Activated CD4-positive, CD25-positive, alpha-beta regulatory T cell treated with anti-CD3 and anti-CD28 coated beads, Interleukin-2, amount 50 U/mL, for 72 hours (primary cell): ENCODE measurements at places on chromosomes 2 and 18.
A peak's percentile ranks its signal among the peaks of the same experiment; 100 is the strongest.

GRCh38 chr2:130834091-130834930 lies 2.4 kb upstream of the ARHGEF4 start:
- DNase-seq: no peak

GRCh38 chr2:70496819-70497218 lies 56.8 kb downstream of the TGFA start:
- DNase-seq: no peak

DNA sequence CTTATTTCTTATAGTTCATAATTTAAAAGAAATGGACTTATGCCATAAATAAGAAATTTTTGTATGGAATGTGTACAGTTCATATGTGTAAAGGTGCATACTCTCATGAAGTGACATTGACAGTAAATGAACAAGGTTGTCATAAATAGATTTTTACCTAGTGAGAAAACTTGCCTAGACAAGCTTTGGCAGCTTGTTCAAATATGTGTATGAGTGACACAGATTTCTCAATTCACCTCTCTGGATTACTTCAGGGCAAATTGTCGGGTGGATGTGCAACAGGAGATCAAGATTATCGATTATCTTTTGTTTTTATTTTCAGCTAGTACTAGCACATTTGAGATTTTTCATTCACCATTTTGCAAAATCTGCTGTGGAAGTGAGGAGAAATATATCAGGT lies 758.1 kb upstream of the ACVR2A start:
- no peak for DNase-seq

DNA sequence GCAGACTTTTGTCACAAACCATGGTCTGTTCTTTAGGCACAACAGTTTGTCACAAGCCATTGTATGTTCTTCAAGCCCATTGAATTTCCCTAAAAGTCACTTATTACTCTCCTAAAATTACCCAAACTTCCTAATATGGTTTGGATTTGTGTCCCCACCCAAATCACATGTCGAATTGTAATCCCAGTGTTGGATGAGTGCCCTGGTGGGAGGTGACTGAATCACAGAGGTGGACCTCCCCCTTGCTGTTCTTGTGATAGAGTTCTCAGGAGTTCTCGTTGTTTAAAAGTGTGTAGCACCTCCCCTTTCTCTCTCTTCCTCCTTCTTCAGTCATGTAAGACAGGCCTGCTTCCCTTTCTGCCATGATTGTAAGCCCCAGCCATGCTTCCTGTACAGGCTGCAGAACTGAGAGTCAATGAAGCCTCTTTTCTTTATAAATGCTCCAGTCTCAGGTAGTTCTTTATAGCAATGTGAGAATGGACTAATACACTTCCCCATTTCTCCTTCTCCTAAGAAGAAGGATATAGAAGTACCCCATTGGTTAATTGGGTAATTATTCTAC lies 11.2 kb upstream of the GYPC start:
- DNase-seq: no peak

DNA sequence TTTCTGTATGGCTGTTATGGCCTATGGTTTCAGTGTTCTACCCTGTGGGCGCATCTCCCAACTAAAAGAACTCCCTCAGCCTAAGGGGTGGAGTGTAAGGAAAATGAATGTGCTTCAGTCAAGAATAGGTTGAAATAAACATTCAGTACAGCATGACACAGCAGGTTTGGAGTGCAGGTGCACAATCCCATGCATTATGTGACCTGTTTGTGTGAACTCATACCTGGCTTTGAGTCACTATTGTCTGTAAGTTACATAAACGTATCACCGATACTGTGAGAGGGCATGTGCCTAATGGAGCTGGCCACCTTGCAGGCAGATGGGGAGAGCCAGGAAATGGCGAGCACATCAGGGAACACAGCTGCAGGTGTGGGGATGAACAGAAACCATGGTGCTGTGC lies 216.0 kb downstream of the DSEL start:
- no peak for DNase-seq

DNA sequence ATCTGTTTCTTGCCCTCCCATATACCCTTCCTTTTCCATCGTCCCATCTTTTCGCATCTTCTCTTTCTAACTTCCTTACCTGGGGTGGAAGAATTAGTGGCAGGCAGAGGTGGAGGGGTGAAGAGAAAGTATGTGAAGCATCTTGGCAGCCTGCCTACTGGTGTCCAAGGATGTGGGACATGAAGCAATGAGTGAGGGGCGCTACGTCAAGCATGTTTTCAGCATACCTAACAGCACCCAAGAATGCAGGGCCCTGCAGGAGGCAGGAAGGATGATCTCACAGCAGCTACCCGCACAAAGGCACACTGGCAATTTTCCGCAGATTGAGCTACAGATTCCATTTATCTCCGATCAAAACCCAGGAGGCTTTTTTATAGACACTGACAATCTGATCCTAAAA lies 42.2 kb downstream of the METTL4 start:
- no peak for DNase-seq

- no peak for DNase-seq
These were observed 18.0 kb downstream of the ZC3H15 start for GRCh38 chr2:186503827-186504606.

DNA sequence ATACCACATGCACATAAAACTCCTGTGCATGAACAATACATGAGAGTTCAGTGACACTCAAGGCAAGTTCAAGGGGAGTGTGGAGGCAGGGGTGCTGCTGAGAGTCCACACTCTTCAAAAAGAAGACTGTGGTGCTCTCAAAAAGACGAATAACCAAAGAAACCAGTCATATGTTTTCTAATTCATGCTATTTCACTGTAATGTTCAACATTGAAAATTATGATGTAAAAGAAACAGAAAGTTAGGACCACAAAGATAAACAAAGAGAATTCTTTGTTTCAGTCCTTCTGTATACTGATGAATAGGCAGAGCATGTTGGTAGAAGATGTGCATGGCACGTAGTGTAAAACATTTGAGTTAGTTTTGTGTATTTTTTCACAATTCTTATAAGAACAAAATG lies 864.2 kb upstream of the LRATD1 start:
- DNase-seq: no peak

DNA sequence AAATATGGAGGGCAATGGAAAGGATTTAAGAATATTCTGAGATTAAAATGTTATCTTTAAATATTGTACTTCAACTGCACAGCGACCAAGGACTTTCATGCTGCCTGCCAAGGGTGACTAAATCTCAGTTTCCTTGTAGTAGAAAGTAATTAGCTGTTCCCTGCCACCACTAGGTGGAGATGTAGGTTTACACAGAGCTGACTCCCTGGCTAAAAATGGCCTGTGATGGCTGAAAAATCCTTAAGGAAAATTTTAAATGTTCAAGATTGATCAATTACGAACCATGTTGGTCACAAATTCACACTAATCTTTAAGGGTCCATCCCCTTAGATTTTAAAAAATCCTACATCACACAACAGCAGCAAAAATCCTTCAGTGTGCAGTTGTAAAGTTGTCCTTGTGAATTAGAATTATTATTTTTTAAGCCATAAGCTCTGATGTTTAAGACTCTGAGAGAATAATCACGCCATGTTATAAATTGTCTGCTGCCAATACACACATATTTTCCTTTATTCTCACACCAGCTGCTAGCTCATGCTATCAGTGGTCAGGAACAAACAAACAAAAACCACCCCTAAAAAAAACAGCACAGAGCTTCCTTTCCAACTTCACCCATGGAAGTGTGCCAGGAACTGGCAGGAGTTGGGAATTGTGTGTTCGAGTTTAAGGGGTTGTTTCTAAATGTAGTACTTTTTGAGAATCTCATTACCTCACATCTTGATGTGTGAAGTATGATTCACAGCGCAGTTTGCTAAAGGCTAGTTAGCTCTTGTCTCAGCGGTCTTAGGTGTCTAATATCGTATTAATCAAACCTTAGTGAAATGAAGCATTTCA lies 399.8 kb downstream of the TMEM182 start:
- DNase-seq: no peak

DNA sequence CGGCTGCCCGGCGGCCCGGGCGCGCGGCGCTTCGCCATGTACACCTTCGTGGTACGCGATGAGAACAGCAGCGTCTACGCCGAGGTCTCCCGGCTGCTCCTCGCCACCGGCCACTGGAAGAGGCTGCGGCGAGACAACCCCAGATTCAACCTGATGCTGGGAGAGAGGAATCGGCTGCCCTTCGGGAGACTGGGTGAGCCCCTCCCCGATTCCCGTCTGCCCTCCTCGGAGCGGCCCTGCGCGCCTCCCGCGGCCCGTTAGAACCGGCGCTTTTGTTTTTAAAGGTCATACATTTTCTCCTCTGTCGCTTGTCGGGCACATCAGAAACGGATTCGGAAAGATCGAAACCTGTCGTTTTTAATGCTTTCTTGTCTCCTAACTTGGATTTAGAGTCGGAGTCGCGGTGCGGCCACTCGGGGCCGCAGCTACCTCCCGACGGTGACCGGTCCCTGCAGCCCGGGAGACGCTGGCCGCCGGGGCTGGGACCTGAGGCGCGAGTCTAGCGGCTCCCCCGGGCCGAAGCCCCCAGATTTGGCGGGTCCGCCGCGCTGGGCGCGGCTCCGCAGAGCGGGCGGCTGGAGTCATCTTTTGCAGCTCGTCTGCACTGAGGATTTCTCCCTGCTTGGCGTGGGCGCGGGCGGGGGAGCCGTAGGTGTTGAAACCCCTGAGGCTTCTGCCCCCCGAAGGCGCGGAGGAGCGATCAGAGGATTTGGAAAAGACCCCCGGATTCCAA lies 519 bp downstream of the TTL start:
- DNase-seq: peak; percentile 46

DNA sequence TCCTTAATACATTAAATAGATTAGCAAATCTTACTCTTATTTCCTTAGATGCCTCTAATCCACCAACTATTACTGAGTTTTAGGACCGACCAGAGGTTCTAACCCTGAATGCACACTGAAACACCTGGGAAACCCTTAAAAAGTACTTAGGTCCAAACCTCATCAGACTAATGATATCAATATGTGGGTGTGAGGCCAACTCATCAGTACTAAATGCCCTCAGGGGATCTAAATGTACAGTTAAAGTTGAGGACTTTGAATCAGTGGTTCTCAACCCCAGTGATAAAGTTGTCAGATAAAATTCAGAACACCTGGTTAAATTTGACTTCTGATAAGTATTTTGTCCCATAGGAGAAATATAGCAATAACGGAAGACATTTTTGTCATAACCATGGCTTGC lies 20.9 kb downstream of the MMADHC start:
- no peak for DNase-seq

- no peak for DNase-seq
These were observed 136.9 kb upstream of the IL1R2 start for GRCh38 chr2:101854877-101855276.

GRCh38 chr2:150292807-150293206 lies 194.7 kb downstream of the RND3 start:
- no peak for DNase-seq

DNA sequence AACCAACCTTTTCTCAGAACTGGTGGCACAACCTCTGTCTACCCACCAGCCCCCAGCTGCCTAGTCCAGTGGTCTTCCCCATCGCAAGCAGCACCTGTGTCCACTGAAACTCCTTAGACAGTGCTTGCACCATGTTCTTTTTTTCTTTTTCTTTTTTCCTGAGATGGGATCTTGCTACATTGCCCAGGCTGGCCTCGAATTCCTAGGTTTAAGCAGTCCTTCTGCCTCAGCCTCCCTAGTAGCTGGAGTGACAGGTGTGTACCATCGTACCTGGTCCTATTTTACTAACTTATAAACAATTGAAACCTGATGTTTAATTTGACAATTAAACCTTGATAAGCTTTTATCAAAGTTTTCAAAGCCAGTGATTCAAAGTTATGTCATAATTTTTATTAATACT lies 30.8 kb downstream of the SANBR start:
- DNase-seq: no peak

GRCh38 chr2:233828546-233829192 lies 25.7 kb downstream of the HJURP start:
- peak; percentile 28 for DNase-seq

DNA sequence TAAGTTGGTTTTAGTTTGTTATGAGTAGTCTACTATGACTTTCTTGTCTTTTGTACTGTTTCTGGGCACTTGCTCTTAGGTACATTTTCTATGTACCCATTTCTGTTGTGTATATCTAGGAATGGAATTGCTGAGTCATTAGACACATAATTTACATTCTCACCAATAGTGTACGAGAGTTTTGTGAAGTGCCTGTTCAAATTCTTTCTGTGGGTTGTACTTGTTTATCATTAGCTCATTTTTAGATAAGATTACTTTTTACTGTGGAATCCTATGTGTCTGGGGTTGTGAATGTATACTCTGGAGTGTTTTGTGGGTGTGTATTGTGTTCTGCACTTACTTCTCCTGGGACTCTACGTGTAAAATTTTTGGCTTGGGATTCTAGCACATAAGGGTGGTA lies 36.6 kb upstream of the CD28 start:
- DNase-seq: no peak

DNA sequence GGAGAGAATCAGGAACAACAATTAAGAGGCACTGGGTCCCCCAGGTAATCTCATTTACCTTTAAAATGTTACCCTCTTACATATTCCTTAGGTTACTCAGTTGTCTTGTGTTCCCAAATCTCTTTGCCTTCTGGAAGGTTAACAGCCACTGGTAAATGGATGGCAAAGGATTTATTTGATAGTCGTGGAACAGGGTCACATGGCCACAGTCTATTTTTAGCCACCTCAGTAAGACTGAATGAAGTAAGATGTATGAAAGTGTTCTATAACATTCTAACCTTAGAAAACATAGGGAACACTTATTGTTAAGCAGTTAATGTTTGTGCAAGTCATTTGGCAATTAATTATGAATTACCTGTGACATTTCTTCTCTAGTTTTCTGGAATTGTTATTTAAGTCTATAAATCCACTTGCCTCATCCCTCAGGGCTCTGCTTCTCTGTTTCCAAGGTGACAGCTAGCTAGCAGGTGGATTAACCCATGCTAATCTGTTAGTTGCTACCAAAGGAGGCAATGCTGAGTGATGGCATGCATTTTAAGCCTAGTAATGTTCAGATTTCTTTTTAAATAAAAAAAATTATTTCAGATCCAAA lies 211.0 kb downstream of the PIK3C3 start:
- DNase-seq: no peak

DNA sequence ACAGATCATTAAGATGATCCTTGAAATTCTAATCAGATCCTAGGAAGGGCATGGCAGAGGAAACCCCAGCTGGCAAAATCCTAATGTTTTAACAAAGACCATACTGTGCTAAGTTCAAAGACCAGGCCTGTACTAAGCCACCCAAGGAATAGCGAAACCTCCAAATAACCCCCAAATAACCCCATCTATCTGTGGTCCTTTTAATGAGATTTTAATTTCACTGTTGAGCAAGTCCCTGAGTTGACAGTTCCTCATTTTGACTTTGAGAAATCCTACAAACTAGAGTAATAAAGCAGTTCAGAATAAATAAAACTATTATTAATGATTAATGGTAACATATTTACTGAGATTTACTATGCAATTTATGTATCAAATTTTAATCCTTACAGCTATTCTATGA lies 259.8 kb downstream of the STK39 start:
- no peak for DNase-seq

- no peak for DNase-seq
These were observed 40.4 kb downstream of the RMP24 start for GRCh38 chr18:36012891-36013290.

DNA sequence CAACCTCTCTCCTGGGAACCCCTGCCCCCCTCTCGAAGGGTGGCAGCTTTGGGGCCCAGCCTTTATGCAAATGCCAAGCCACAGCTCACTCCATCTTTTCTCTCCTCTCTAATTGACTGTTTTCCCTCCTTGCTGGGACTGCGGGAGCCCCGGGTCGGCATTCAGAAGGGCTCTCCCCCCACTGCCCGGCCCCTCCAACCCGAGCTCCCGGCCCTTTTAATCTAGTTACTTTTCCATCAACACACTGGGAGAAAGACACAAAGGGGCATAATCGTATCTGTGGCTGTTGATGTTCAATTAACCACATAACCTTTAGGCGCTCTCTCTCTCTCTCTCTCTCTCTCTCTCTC lies 95.4 kb downstream of the INHBB start:
- no peak for DNase-seq
